Kasumi-1 (cell line): ENCODE measurements at places on chromosomes 6 and 20.
A peak's percentile ranks its signal among the peaks of the same experiment; 100 is the strongest.

DNA sequence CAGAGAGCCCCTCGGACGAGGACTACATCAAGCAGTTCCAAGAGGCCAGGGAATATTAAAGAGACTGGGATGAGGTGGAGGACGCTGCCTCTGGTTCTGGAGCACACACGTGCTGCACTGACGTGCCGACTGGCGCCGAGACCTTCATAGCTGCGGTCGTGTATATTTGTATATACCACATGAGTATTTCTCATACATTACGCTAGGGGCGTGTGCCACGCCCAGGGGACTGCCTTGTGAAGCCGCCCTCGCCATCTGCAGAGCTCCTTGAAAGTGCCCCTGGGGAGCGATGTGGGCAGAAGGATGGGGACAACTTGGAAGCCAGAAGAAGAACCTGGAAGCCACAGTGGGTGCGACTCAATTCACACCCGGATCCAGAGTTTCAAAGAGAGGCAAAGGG, 78.3 kb downstream of the ISM1 start:
- no peak for DNase-seq

GRCh38 chr6:166423051-166423745, 40.5 kb upstream of the MPC1 start:
- no peak for DNase-seq

DNA sequence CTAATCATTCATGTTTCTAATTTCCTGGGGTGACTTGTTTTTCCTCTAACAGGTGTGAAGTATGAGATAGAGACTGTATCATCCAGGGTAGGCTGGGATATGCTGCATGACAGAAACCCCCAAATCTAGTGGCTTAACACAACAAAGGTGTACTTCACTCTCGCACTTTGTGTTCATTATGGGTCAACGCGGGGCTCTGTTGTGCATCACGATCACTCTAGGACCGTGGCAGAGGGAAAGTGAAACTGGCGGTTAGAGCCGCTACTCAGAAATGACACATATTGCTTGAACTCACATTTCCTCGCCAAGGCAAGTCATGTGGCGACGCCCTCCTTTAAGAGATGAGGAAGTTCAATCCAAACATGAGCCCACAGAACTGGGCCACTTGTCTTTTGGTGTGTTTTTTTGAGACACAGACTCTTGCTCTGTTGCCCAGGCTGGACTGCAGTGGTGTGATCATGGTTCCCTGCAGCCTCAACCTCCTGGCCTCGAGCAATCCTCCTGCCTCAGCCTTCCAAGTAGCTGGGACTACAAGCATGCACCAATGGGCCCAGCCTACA, 41.3 kb downstream of the PCNA start:
- peak; percentile 87 for DNase-seq

- no peak for DNase-seq
Measured at GRCh38 chr20:38412877-38413577, 22.1 kb downstream of the SNHG17 start.

GRCh38 chr6:36323062-36323461, 13.6 kb downstream of the BNIP5 start:
- no peak for DNase-seq

DNA sequence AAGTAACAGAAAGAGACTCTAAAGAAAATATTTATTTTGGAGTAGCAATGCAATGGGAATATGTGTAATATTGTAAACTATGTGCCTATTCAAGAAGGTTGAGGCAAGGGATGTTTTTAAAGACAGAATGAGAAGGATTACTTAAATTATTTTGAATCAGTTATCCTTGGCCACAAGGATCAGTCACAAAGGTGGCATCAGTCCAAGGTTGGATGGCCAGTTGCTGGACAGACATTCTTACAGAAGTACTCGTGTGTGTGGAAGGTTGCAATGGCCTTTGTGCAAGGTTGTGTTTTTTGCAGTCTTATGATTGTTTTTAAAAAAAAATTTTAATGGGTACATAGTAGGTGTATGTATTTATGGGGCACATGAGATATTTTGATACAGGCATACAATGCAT, 2.0 kb downstream of the QRSL1 start:
- DNase-seq, result no peak
